ENCODE measurements at places on chromosomes 6 and 20. TPM values are rescaled to one million over a fixed set of nuclear protein-coding genes. Genes with fewer than 3 reads are reported as not detected.

HACE1 gene
- total RNA-seq = 22.1 TPM

UNC93A gene
- not detected for total RNA-seq

RAD21L1 gene
- total RNA-seq = not detected

COL12A1 gene
- 0.52 TPM for total RNA-seq

SOX18 gene
- 0.35 TPM for total RNA-seq

IL17F gene
- not detected for total RNA-seq

WFDC10B gene
- total RNA-seq = not detected

All from motor neuron (in vitro differentiated cells).